ENCODE measurements at places on chromosomes 7 and 10. TPM values are rescaled to one million over a fixed set of nuclear protein-coding genes. Genes with fewer than 3 reads are reported as not detected.

Gene SEMA3E
- 0.65 TPM for polyA plus RNA-seq

Gene CDH23
- 0.03 TPM for polyA plus RNA-seq

Gene FZD8
- polyA plus RNA-seq, result 9.4 TPM

GRCh38 chr10:79431891-79432831 is 13.3 kb downstream of the ZCCHC24 start:
- DNase-seq, result no peak

DNA sequence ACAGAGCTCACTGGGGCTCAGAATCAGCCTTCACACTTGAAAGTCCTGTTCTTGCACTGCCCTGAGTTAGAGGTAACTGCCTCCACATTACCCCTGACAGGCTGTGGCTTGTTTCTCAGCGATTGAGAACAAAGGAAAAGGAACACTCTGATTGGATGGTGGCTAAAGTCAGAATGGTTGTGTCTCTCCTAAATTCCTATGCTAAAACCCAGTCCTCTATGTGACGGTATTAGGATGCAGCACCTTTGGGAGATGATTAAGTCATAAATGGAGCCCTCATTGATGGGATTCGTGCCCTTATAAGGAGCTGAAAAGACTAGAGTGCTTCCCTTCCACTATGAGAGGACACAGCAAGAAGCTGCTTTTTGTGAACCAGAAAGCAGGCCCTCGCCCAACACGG is 38.9 kb upstream of the DGKI start:
- peak; percentile 81 for DNase-seq

DNA sequence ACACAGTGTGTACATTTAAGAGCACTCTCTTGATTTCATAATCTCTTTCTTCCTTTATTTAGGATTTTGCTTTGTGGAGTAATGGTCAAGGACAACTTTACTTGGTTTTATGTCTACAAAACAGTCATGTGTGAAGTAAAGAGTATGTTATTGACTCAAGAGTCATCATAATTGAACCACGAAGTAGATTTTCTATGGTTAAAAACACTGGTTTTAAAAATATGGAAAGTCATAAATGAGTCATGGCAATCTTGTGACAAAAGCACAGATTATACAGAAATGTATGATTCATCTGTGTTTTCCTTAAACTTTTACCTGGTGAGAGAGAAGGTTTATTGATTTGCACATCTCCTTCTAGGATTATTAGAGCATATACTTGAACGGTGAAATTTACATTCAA is 969.7 kb downstream of the GATA3 start:
- peak; percentile 81 for DNase-seq

DNA sequence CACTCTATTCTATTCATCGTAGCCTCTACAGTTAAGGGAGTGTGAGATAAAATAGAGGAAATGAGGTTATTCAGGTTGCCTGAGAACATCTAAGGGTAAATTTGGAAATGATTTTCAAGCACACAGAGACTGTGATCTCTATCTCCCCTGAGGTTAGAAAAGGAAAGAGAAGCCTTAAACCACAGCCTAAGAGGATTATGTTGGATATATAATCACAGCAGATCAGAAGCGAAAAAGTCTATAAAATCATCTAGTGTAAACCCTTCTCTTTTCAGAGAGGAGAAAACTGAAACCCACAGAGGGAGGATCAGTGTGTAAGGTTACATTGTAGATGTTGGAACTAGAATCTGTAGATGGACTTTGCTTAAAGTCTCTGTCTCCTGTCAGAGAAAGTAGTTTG is 90.6 kb upstream of the SEMA3E start:
- DNase-seq, result no peak

GRCh38 chr10:131980761-131981428 is 828 bp downstream of the BNIP3 start:
- DNase-seq, result no peak

DNA sequence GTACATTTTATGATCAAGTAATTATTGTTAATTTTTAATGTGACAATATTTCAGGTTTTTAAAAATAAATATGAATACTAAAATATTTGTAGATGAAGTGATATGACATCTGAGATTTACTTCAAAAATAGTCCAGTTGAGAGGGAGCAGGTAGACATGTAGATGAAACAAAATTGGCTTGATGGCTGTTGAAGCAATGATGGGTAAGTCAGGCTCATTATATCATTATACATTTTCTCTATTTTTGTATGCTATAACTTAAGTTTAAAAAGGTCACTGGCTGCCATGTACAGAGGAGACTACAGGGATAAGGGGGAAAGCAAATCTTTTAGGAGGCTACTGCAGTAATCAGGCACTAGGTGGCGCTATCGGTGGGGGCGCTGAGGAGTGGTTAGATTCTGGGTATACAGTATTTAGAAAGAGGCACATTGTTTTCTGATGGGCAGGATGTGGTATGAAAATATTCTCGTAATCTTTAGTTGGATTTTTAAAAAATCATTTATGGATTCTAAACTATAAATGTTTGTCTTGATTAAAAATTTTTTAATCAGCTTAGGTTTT is 189.8 kb upstream of the IMMP2L start:
- peak; percentile 30 for DNase-seq

- no peak for DNase-seq
Measured at GRCh38 chr10:34522546-34522945, 292.6 kb downstream of the PARD3 start.

- peak; percentile 88 for DNase-seq
Measured at GRCh38 chr10:24249829-24250415, 41.0 kb downstream of the KIAA1217 start.

- DNase-seq, result peak; percentile 28
Measured at GRCh38 chr10:17607603-17608332, 9.4 kb downstream of the HACD1 start.

GRCh38 chr10:29596826-29597225 is 37.9 kb downstream of the SVIL start:
- no peak for DNase-seq

DNA sequence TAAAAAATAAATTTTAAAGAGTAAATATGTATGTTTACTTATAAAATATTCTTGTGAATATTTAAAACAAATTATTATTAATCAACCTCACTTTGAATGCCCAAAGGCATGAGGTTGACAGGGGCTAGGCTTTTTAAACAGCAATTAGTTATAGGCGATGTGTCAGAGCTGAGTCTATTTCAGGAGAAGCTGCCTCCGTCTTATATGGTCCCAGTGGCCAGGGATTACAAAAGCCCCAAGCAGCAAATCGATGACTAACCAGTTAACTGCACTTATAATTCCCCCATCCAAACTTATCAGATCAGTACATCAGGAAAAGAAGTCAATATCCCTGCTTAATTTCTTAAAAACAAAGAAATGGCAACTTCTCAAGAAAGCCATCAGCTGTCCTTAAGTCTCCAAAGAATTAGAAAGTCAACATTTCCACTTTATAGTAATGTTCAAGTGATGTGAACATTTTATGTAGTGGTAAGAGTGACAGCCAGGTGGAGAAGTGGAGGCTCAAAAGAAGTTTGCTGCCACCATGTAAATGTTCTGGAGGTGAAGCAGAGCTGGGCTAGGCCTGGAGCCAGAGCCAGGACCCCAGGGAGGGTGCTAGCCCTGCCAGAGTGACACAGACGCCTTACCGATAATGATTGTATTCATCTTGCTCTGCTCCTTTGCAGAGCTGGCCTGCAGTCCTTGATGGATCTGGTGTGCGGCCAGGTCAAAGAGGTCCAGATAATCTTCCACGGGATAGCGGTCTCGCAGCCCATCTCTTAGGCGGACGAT is 51.5 kb downstream of the CHST15 start:
- DNase-seq, result peak; percentile 50

GRCh38 chr7:22214000-22214399 is 143.0 kb downstream of the RAPGEF5 start:
- DNase-seq, result no peak

- peak; percentile 20 for DNase-seq
Measured at GRCh38 chr10:103232131-103232673, 13.5 kb upstream of the RPEL1 start.

DNA sequence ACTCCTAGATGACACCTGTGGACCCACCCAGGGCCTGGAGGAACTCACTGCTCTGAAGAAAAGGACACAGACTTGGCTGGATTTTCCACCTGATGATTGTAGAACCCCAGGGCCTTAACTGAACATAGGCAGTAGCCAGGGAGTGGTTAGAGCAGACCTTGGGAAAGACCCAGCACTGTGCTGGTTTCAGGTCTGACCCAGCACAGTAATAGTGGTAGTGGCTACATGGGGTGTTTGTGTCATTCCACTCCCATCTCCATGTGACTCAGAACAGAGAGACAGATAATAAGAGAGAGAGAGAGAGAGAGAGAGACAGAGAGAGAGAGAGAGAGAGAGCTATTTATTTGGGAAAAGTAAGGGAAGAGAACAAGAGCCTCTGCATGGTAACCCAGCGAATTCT is 239.1 kb upstream of the MEOX2 start:
- no peak for DNase-seq

- peak; percentile 27 for DNase-seq
Measured at GRCh38 chr10:57579926-57580325, 687.8 kb downstream of the IPMK start.

GRCh38 chr10:97321032-97321803 is 2.1 kb downstream of the FRAT1 start:
- DNase-seq, result no peak

- peak; percentile 64 for DNase-seq
Measured at GRCh38 chr10:101840741-101841453, 2.7 kb downstream of the KCNIP2 start.

Measured in mammary epithelial cell (primary cell).